ENCODE measurements at places on chromosomes 4 and X. TPM values are rescaled to one million over a fixed set of nuclear protein-coding genes. Genes with fewer than 3 reads are reported as not detected.

DNA sequence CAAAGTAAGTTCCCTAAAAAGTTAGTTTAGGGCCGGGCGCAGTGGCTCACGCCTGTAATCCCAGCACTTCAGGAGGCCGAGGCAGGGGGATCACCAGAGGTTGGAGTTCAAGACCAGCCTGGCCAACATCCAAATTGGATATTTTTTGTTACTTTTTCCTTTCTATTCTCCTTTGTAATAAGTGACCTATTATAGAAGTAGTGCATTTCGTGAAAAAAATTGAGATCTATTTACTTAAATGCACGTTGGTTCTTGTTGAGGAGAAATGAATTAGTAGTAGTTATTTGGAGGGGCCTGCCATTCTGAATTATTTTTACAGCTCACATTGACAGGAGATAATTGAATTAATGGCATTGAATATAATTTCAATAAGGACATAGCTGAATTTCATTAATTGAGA lies 22.3 kb upstream of the NDUFC1 start:
- DNase-seq, result no peak
- no peaks in the 10 kb centered on the region for H3K27me3 ChIP-seq
- H3K36me3 ChIP-seq, result peaks cover 1% of the 10 kb centered on the region
- no peak overlapping the region for H3K4me3 ChIP-seq
- H3K4me1 ChIP-seq, result peaks cover 16% of the 10 kb centered on the region
- no peak overlapping the region for H3K27ac ChIP-seq

GRCh38 chr4:159222043-159222552 lies 119.2 kb downstream of the RAPGEF2 start:
- no peak overlapping the region for H3K4me3 ChIP-seq
- no peak overlapping the region for H3K27ac ChIP-seq
- no peaks in the 10 kb centered on the region for H3K4me1 ChIP-seq
- DNase-seq, result no peak
- H3K36me3 ChIP-seq, result no peaks in the 10 kb centered on the region

DNA sequence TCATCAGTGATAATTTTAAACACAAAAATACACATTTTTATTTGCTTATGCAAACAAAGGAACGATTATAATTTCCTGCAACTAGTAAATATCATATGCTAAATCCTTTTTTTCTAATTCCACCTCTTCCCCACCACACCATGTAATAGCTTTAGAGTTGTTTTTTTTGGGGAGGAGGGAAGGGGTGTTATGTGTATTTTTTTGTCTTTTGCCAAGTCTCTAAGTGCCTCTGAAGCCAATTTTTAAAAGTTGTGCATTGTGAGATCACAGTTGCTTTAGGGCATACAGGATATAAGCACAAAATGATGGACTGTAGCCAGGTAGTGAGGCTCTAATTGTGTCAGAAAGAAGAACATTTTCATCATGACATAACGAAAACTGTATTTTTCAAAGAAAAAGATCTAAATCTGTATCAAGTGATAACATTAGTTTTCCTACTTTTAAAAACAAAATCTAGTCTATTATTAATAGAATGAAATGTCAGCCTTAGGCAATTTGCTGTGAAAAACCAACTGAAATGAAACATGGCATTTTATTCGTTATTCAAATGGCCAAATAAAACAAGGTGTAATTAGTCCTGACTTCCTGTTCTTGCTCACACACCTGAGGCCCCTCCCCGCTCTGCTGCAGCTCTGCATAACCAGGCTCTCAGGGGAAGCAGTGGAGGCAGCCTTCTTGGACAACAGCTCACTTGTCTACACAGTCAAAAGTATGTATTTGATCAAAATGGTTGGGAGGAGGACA lies 157.4 kb downstream of the PALLD start:
- no peaks in the 10 kb centered on the region for H3K4me1 ChIP-seq
- no peaks in the 10 kb centered on the region for H3K36me3 ChIP-seq
- H3K27ac ChIP-seq, result no peak overlapping the region
- no peak overlapping the region for H3K4me3 ChIP-seq

The PLA2G12A gene
- 23.0 TPM for total RNA-seq

- DNase-seq, result no peak
- no peaks in the 10 kb centered on the region for H3K4me1 ChIP-seq
- no peaks in the 10 kb centered on the region for H3K36me3 ChIP-seq
- no peaks in the 10 kb centered on the region for H3K27me3 ChIP-seq
- H3K27ac ChIP-seq, result no peak overlapping the region
Measured at GRCh38 chr4:79913581-79913980, 159.4 kb downstream of the ANTXR2 start.

DNA sequence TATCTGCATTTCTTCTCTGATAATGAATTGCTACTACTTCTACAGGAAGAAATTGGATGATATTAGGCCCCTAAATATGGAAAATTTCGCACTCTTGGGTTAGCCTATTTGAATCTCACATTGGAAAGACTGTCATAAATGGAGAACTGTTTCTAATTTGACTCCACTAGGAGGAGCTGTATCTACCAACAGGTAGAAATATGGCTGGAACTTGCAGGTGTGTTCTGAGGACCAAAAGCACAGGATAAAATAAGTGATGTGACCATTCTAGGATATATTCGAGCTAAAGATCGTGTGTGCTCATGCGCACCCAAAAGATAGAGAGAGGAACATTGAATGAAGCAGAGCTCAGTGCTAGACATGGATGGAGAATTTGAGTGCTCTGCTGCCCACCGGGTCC lies 4.8 kb upstream of the NKAP start:
- no peak overlapping the region for H3K27ac ChIP-seq
- DNase-seq, result no peak
- H3K4me3 ChIP-seq, result no peak overlapping the region

GRCh38 chrX:3271834-3272186 lies 74.6 kb downstream of the MXRA5 start:
- no peaks in the 10 kb centered on the region for H3K27me3 ChIP-seq
- H3K27ac ChIP-seq, result no peak overlapping the region
- H3K4me3 ChIP-seq, result no peak overlapping the region
- H3K36me3 ChIP-seq, result no peaks in the 10 kb centered on the region
- no peak for DNase-seq
- H3K4me1 ChIP-seq, result no peaks in the 10 kb centered on the region

DNA sequence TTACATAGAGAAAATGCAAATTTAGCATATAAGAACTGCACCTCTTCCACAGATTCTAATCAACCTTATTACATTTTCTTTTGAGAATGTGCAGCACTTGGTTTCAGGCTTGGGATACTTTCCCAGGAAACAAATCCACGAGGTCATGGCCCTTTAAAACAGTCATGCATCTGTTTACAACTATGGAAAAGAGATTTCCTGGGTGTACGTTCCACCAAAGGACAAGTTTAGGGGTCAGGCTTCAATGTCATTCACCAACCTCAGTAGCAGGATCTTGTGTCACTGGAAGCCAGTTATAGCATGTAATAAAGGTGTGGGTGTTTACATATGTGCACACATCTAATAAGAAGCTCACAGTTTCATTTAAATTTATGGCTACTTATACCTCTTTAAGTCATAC lies 30.7 kb downstream of the EREG start:
- H3K36me3 ChIP-seq, result no peaks in the 10 kb centered on the region
- peaks cover 3% of the 10 kb centered on the region for H3K4me1 ChIP-seq
- no peaks in the 10 kb centered on the region for H3K27me3 ChIP-seq

- no peak for DNase-seq
- no peaks in the 10 kb centered on the region for H3K36me3 ChIP-seq
- H3K4me1 ChIP-seq, result no peaks in the 10 kb centered on the region
- H3K27me3 ChIP-seq, result no peaks in the 10 kb centered on the region
- H3K27ac ChIP-seq, result no peak overlapping the region
- H3K4me3 ChIP-seq, result no peak overlapping the region
Measured at GRCh38 chr4:88866862-88867550, 169.4 kb upstream of the NAP1L5 start.

DNA sequence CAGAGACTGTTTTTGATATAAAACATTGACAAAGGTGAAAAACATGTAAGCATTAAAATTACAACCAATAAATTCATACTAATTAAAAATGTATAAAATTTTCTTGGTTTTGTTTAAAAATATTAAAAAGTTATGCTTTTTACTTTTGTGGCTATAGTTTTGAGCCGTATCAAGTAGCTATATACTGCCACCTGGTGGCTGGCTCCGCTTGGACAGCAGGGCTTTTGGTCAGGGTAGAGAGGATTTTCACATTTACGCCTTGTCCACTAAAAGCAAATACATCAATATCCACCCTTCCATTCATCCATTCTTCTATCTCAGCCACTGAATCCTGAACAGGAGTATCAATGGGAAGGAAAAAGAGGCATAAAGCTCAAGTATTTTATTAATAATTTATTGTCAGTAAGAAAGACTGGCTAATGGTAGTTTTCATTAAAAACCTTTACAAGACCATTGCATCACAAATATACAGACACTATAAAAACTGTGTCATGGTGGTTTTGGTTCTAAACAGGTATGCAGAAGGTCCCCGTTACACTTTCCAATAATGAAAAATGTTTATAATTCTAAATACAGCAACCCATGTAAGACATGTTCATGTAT lies 32.1 kb upstream of the MTNR1A start:
- no peak overlapping the region for H3K4me3 ChIP-seq
- H3K27me3 ChIP-seq, result no peaks in the 10 kb centered on the region
- DNase-seq, result peak; percentile 43
- H3K4me1 ChIP-seq, result no peaks in the 10 kb centered on the region

The TCP11X2 gene
- not detected for total RNA-seq

The MRFAP1 gene
- 126 TPM for total RNA-seq

- no peaks in the 10 kb centered on the region for H3K27me3 ChIP-seq
- H3K36me3 ChIP-seq, result no peaks in the 10 kb centered on the region
- DNase-seq, result peak; percentile 23
- H3K4me1 ChIP-seq, result no peaks in the 10 kb centered on the region
- H3K27ac ChIP-seq, result no peak overlapping the region
Measured at GRCh38 chr4:164731827-164732474, 22.0 kb upstream of the SMIM31 start.

The PDHA1 gene
- 251 TPM for total RNA-seq

The TDO2 gene
- not detected for total RNA-seq

The ELF4 gene
- total RNA-seq, result 24.7 TPM

DNA sequence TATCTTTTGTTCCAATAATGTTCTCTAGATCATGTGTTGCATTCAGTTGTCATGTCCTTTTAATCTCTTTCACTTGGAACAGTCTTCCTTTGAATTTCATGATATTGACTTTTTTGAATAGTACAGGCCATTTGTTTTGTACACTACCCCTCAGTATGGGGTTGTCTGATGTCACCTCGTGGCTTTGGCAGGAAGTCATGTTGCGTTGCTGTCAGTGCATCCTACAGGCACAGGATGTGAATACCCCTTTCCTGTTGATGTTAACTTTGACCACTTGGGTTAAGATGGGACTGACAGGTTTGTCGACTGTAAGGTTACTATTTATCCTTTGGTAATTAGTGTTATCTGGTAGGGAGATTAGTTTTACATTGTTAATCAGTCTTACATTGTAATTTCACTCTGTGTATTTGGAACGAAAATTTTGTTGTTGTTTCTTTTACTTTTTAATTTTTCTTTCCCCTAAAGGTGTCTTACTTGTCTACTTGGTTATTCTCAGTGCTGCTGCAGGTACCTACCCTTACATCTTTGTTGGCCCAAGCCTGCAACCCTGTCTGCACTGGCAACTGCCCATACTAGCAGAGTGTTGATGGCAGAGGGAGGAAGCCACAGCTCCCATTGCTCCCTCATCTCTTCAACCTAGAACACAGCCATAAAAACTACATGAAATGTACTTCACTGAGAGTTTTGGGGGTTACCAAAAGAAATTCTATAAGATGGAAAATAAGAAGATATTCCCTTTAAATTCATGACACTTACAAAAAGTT lies 14.7 kb upstream of the ATP8A1 start:
- peak; percentile 73 for DNase-seq
- H3K4me3 ChIP-seq, result peak overlapping the region; percentile 10
- H3K27me3 ChIP-seq, result no peaks in the 10 kb centered on the region
- H3K36me3 ChIP-seq, result no peaks in the 10 kb centered on the region

The OPRPN gene
- not detected for total RNA-seq

DNA sequence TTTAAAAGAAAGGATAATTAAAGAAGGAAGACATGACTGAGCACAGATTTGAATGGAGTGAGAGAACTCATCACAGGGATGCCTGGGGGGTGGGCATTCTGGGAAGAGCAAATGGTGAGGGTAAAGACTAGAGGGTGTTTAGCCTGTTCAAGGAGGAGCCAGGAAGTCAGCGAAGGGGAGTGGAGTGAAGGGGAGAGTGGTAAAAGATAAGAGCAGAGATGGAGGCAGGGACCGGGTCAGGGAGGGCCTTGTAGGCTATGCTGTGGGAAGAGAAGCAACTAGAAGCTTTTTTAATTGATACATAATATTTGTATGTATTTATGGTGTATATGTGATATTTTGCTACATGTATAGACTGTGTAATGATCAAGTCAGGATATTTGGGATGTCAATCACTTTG lies 2.2 kb upstream of the VGLL1 start:
- H3K4me3 ChIP-seq, result no peak overlapping the region
- H3K27me3 ChIP-seq, result no peaks in the 10 kb centered on the region
- no peaks in the 10 kb centered on the region for H3K36me3 ChIP-seq
- H3K4me1 ChIP-seq, result no peaks in the 10 kb centered on the region

The IBSP gene
- not detected for total RNA-seq
